ENCODE measurements at places on chromosomes 11 and 22.

DNA sequence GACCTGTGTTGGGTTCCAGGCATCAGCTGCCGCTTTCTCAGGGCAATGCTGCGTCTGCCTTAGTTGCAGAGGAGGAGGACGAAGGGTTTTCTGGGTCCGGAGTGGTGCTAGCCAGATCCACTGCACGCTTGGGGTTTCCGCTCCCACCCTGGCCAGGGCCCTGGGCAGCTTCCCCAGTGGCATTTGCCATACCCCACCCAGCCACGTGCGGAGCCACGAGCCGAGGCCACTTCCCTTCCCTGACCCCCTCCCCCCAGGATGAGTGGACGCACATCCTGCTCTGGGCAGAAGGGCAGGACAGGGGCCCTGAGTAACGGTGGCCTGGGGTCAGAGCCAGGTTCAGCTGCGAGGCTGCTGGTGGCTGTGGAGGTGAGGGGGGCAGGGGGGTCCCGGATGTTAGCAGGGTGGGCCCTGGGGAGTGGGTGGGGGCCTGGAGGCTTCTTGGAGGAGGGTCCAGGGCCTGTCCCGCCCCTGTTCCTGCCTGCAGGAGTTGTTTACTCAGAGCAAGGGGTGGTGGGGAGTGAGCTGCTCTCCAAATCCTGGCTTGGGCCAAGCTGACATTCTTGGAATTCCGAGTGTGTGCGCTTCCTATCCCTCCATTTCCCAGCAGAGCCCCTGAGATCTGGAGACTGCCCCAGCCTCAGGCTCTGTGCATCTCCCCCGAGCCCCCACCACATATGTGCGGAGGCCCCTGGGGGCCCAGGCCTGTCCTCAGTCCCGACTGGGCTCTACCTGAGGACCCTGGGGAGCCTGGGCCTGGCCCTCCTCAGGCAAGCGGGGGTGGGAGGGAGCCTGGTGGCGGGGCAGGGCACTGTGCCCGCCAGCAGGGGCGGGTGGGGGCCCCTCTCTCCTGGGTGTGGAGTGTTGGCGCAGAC lies 1.4 kb downstream of the TSPAN4 start:
- H3K4me3 ChIP-seq, result peak overlapping the region; percentile 96
- no peak for DNase-seq
- peaks cover 21% of the 10 kb centered on the region for H3K36me3 ChIP-seq

- peaks cover 1% of the 10 kb centered on the region for H3K4me1 ChIP-seq
- no peaks in the 10 kb centered on the region for H3K36me3 ChIP-seq
- no peak overlapping the region for H3K27ac ChIP-seq
- H3K27me3 ChIP-seq, result peaks cover 3% of the 10 kb centered on the region
- DNase-seq, result no peak
Observed at GRCh38 chr22:49350441-49351121, 477.1 kb downstream of the BRD1 start.

GRCh38 chr11:117807482-117808327 lies 10.7 kb upstream of the DSCAML1 start:
- H3K4me3 ChIP-seq, result no peak overlapping the region
- H3K27me3 ChIP-seq, result peaks cover 3% of the 10 kb centered on the region
- DNase-seq, result peak; percentile 60
- peaks cover 4% of the 10 kb centered on the region for H3K4me1 ChIP-seq
- no peaks in the 10 kb centered on the region for H3K36me3 ChIP-seq

DNA sequence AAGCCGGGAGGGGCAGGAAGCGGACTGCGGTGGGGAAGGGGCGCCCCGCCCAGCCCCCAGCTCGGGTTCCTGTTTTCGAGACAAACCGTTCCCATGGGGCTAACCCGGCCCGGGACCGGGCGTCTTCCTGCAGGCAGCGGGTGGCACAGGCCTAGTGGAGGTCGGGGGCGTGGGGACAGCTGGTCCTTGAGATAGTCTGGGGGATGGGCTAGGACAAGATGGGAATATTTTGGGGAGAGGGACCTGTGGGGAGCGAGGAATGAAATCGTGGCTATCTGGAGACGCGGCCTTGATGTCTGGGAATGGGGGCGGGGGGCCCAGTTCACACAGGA lies 1.2 kb upstream of the RASGRP2 start:
- H3K27me3 ChIP-seq, result peaks cover 50% of the 10 kb centered on the region
- peak overlapping the region; percentile 73 for H3K4me3 ChIP-seq
- no peaks in the 10 kb centered on the region for H3K36me3 ChIP-seq
- H3K4me1 ChIP-seq, result peaks cover 24% of the 10 kb centered on the region
- no peak overlapping the region for H3K27ac ChIP-seq

- no peak for DNase-seq
- no peak overlapping the region for H3K27ac ChIP-seq
- H3K4me3 ChIP-seq, result no peak overlapping the region
- no peaks in the 10 kb centered on the region for H3K36me3 ChIP-seq
Observed at GRCh38 chr22:40028098-40028425, 33.3 kb downstream of the FAM83F start.

GRCh38 chr11:121282886-121283502 lies 9.6 kb upstream of the SC5D start:
- no peaks in the 10 kb centered on the region for H3K36me3 ChIP-seq
- H3K4me1 ChIP-seq, result no peaks in the 10 kb centered on the region
- H3K4me3 ChIP-seq, result no peak overlapping the region
- no peak for DNase-seq
- no peaks in the 10 kb centered on the region for H3K27me3 ChIP-seq

- H3K27me3 ChIP-seq, result peaks cover 57% of the 10 kb centered on the region
- H3K4me1 ChIP-seq, result peaks cover 18% of the 10 kb centered on the region
- no peak overlapping the region for H3K27ac ChIP-seq
- peak overlapping the region; percentile 75 for H3K4me3 ChIP-seq
Observed at GRCh38 chr22:39244136-39244495, 666 bp downstream of the PDGFB start.
